ENCODE measurements at places on chromosomes 3 and 15.
A peak's percentile ranks its signal among the peaks of the same experiment; 100 is the strongest.

GRCh38 chr15:90576711-90577389 is 47.1 kb downstream of the CRTC3 start:
- no peak for DNase-seq

DNA sequence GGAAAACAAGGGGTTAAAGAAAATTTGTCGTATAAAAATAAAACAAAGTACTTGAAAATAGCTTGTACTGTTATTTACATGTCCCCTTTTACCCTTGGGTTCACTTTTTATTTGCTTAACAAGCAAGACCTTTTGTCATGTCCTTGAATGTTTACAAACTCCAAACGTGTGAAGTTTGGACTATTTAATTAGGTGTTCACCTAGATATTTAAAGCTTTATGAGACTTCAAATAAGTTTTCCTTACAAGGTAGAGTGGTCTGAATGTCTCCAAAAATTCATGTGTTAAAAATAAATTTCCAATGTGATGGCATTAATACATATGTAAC is 242.0 kb upstream of the TTC14 start:
- no peak for DNase-seq

DNA sequence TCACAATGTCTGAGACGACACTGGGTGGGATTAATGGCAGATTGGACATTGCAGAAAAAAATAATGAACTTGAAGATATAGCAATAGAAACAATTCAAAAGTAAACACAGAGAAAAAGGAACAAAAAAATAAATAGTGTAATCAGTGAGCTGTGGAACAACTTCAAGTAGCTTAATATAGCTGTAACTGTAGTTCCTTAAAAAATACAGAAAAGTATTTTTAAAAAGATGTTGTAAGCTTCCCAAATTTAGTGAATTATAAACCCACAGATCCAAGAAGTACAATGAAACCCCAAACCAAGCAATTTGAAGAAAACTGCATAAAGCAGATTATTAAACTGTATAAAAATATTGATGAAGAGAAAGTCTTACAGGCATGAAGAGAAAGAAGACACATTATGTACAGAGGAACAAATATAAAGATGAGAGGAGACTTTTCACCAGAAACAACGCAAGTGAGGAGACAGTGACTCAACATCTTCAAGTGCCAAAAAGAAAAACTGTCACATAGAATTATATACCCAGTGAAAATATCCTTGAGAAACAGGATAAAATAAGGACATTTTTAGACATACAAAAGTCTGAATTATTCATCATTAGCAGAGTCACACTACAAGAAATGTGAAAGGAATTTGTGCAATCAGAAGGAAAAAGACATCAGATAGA is 176.4 kb downstream of the NFKBIZ start:
- no peak for DNase-seq

DNA sequence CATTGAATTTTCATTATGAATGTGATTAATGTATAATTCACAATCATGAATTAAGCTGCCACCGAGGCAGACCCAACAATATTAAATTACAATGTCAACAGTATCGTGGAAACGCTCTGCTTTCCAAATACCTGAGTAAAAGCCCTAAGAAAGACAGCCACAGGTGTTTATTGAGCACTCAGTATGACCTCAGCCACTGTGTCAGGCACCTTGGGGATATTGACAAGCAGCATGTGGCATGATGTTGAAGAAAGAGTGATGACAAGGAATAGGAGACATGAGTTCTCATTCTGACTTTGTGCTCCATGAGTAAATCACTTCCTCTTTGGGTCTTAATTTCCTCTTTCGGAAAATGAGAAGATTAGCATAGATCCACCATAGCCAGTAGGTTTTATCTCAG is 12.8 kb downstream of the C2CD4A start:
- no peak for DNase-seq

- no peak for DNase-seq
Observed at GRCh38 chr3:30723211-30723610, 116.8 kb downstream of the TGFBR2 start.

DNA sequence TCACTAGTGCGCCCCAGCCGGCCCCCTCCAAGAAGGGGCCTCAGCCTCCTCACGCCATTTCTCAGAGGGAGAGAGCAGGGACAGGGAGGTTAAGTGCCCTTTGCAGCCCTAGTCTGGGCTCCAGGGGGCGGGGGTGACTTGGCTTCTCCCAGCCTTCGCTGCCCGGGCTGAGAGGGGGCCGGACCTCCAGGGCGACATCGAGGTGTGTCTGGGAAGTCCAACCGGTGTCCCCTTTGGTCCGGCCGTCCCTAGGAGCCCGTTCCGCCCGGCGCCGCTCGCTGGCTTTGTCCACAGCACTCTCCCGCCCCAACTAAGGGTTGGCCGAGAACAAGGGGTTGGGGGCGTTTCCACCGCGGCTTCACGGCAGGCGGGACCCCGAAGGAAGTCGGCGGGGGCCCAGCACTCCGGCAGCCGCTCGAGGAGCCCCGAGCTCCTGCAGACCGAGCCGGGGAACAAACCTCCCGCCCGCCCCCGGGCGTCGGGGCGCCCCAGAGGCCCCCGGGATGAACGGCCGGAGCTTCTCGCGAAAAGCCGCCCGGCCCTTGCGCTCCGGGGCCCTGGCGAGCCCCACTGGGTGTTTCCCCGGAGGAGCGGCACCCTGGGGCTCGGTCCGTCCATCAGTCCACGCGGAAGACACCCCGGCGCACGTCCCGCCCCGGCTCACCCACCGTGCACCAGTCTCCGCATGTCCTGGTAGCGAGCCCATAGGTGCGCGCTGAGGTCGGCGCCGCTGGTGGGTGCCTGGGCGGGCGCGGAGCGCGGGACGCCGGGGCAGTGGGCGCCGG is 627 bp downstream of the NT5DC2 start:
- DNase-seq, result no peak

DNA sequence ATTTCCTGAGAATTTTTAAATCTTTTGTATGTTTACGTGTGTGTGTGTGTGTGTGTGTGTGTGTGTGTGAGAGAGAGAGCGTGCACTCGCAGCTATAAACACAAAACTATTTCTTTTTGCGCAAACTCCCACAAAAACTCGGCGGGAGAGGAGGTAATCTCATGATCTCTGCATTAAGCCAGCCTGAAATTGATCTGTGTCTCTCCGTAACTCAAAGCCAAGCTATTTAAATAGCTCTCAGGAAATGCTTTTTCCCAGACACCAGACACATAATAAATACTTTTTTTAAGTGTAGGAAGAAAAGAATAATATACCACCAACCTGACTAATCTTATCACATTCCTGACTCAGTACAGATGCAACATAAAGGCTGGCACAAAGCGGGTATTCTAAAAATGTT is 226.8 kb downstream of the MAGI1 start:
- no peak for DNase-seq

DNA sequence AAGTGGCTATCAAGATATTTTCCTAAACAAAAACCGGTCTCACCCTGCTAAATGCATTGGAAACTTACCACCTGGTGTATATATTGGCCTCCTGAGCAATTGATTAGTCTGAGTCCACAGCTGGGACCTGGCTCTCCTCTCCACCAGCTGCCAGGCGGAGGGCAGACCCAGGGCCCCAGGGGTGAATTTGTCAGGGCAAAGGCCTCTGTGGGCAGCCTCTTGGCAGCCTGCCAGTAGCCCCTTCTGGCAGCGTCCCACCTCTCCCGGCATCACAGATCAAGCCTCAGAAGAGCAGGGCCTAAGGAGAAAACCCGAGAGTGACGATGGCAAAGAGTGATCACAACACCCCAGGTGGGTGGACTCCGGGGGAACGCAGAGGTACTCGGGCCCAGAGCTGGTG is 43.0 kb upstream of the IDH2 start:
- no peak for DNase-seq

DNA sequence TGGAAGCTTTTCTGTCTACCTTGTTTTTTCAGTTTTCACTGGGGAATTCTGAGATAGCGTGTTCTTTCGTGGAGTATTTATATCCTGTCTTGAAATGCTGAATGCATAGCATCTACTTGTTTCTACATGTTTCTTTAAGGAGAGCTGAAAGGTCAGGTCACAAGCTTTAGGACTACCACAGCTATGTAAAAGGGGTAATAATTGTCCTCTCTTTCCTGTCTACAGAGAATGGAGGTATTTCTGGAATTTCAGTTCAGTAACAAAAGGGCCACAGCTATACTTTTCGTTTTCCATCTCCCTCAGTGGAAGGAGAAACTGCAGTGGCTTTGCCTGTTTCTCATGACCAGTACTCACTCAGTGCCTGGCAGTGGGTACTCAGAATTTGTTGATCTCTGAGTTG is 4.7 kb downstream of the INAFM2 start:
- DNase-seq, result peak; percentile 75

DNA sequence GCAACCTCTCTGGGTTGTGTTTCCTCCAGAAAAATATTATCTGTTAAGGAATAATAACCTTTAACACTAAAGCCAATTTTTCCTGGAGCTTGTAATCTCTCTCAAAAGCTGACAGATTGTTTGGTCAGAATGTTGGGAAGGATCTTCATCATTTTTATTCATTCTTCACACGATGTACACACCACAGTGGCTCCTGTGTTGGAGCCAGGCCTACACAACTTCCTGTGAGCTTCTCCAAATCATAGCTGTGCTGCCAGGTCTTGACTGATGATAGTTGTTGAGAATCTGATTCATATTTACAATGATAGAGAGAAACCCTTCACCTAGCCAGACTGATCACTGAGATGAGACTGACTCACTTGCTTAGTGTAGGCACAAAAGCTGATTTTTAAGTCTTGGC is 151.0 kb upstream of the ROBO2 start:
- no peak for DNase-seq

- DNase-seq, result no peak
Observed at GRCh38 chr3:192038726-192039125, 577.8 kb downstream of the PYDC2 start.

DNA sequence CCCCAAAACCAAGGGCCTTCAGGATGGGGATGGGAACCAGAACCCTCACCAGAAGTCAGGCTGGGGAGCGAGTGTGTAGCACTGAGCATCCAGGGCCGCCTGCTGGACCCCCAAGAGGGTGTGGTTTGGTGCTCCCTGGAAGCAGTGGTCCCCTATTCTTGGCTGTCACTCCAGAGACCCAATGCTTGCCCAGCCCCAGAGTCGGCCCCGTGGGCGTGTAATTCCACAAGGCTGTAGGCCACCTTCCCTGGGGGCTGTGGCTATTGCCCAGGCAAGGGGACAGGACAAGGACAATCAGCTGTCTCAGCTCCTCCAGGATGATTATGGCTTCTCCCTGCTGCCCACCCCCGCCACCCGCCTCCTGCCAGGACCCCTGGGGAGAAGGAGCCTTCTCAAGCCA is 14.5 kb downstream of the IGDCC3 start:
- no peak for DNase-seq

- DNase-seq, result no peak
Observed at GRCh38 chr3:89238846-89239245, 131.4 kb downstream of the EPHA3 start.

GRCh38 chr3:179765396-179765795 is 112.6 kb downstream of the USP13 start:
- DNase-seq, result no peak

- no peak for DNase-seq
Observed at GRCh38 chr3:177212756-177213155, 15.5 kb upstream of the TBL1XR1 start.

GRCh38 chr3:189572249-189572648 is 58.9 kb upstream of the TP63 start:
- DNase-seq, result no peak

DNA sequence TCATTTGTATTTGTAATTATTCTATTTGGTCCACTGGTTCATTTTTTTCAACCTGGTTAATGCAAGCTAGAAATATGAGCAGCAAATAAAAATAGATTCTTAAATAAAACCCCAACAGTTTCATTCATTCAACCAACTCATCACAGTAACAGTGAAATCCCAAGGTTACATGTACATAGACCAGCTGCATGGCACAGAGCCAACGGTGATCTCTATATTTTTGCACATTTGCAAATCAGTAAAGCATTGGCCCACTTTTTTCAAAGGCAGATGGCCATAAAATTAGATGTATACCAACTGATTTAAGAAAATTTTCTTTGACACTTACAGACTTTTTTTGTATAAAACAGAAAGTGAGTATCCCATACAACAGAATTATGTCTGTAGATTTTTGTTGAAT is 49.3 kb downstream of the STRIT1 start:
- no peak for DNase-seq

GRCh38 chr3:125256675-125257074 is 44.1 kb upstream of the SLC12A8 start:
- no peak for DNase-seq

DNA sequence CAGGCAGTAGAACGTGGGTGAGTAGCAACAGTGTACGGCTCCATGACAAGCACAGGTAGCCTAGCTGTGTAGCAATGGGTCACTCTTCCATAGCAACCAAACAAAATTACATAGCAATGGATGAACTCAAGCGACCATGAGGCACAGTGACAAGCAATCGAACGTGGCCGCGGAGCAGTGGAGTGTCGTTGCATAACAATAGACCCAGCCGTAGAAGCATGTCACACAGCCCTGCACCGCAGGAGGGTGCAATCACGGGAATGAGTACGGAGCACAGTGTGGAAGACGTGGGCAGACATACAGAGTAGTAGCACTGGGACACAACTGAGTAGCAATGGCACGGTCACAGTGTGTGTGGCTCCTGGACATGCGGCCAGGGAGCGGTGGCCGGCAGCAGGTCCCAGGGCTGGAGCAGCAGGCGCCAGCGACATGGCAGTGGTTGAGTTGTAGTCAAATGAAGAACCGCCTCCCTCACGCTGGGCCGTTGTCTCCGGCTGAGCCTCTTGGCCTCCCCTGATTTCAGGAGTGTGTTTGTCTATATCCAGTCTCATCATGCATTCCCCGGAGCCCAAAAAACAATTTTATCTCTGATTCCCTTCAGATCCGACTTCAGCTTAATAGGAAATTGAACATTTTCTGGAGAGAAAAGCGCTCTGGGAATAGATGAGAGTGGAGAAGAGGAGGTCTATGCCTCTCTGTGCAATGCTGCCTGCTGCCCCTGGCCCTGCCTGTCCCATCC is 64.1 kb downstream of the CCDC33 start:
- DNase-seq, result no peak
